Activated CD4-positive, alpha-beta T cell treated with anti-CD3 and anti-CD28 coated beads, Interleukin-2, amount 50 U/mL, for 48 hours (primary cell): ENCODE measurements at places on chromosomes 7 and 10.

GRCh38 chr7:103644319-103644718 lies 198.3 kb upstream of the SLC26A5 start:
- no peak for DNase-seq

DNA sequence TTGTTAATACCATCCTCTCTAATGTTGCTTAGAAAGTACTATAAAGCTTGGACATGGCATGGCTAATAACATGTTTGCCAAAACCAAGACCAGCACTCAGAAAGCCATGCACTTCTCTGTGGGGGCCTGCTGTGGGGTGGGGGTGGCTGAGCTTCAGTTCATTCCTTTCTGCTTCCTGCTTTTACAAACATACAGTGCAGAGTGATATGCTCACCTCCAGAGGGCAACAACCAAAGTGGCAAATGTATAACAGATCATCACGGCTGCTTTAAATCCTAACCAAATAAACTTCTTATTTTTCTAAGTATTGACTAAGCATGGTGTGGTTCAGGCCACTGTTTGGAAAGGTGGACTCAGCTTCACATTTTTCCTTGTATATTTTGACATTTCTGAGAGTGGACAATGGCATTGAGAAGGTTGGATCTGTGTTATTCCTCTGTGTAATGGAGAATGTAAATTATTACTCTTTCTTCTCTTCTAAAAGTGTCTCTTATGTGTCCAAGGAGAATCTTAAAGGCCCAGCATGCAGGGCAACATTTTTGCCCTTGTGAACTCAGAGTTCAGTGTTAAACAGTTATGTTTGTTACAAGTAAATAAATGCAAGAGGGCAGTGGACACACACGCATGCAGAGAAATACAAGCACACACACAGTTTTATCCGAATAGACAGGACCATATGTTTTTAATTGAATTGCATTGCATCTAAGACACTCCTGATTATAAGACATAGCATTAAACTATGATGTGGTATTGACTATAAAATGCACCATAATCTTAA lies 186.1 kb downstream of the HERPUD2 start:
- no peak for DNase-seq

GRCh38 chr10:91614225-91614624 lies 18.6 kb downstream of the PPP1R3C start:
- DNase-seq = no peak

DNA sequence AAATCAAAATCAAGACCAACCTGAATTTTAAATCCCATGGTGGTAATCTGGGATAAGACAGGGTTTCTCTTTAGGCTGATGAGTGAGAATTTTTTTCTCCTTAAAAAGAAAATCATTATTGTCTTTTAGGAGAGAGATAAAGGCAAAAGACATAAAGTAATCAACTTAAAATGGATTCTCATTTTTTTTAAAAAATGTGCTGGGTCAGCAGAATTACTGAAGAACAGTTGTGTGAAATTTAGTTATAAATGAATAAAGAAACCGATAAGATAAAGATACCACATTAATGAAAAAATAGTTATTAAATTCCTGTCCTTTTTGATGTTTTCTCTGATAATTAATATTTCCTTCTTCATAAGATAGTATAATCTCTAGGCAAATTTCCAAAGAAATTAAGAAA lies 161.3 kb upstream of the YAE1 start:
- DNase-seq = no peak

DNA sequence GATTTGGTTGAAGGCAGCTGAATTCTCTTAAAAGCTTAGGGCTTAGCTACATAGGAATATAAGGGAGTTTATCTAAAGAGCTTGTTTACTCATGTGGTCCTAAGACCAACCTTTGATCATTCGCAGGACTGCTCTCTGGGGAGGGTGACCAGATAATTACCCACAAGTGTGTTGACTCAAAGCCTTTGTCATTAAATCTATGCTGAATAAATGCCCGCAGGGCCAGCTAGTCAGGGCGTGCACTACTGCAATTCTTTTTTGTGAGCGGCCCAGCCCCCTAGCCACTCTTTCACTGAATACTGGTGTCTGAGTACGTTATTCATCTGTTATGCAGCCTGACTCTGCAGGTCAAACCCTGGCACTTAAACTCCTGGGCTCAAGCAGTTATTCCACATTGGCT lies 69.6 kb downstream of the AKAP9 start:
- DNase-seq = no peak

GRCh38 chr10:4427532-4427931 lies 398.5 kb upstream of the AKR1E2 start:
- no peak for DNase-seq

DNA sequence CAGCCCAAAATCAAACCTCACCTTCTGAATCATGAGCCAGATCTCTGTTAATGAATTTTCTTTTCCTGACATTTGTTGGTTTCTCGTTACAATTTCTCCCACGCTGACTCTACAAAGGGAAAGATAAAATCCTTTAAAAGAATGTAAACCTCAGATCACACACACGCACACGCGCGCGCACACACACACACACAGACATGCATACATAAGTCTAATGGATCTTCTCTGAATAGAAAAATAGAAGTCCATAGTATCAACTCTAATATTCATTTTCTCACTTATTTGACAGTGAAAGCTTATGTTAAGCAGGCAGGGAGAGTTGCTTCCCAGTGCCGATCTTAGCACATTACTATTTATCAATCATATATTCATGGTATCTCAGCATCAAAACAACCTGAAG lies 1.4 kb downstream of the ETV1 start:
- DNase-seq = no peak

DNA sequence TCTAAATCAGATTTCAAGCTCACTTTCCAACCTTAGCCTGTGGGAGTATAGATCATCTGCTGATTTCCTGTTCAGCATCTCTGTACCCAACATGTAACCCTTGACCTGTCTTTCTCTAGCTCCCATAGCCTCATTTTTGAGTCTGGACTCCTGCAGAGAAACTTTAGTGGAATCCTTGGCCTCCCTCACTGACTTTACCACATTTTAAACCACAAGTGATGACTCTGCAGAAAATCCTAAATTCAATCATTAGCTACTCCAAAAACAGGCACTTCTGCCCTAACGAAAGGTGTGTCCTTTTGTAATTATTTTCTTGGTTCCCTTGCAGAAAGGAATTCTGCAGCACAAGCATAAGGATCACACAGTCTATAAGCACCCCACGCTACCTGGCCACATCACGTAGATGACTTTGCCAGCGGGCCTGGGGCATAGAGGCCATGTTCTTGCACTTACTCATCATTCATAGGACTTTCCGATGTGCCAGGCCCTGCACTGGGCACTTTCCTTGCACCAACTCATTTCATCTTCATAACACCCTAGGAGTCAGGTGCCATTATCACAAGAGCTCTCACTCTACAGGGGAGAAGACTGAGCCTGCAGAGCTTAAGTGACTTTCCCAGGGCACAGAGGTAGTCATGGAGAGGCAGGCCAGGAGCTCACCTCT lies 57.2 kb upstream of the OPALIN start:
- no peak for DNase-seq

- no peak for DNase-seq
Measured at GRCh38 chr10:43749145-43749576, 100.5 kb upstream of the ZNF32 start.

GRCh38 chr7:95737828-95738505 lies 34.4 kb upstream of the DYNC1I1 start:
- no peak for DNase-seq

GRCh38 chr7:149002604-149003003 lies 25.7 kb downstream of the PDIA4 start:
- no peak for DNase-seq
